ENCODE measurements at places on chromosomes 3 and 15. TPM values are rescaled to one million over a fixed set of nuclear protein-coding genes. Genes with fewer than 3 reads are reported as not detected.

The SLC7A14 gene
- 4.1 TPM for total RNA-seq

The CHRNA3 gene
- total RNA-seq, result not detected

The RAD51 gene
- total RNA-seq, result 1.6 TPM

The PRSS50 gene
- total RNA-seq, result not detected

The LRRIQ4 gene
- total RNA-seq, result not detected

The ASB14 gene
- not detected for total RNA-seq

The ST3GAL6 gene
- 4.8 TPM for total RNA-seq

Measured in smooth muscle cell of bladder (primary cell).